ENCODE measurements at places on chromosomes 6 and 20. TPM values are rescaled to one million over a fixed set of nuclear protein-coding genes. Genes with fewer than 3 reads are reported as not detected.
A peak's percentile ranks its signal among the peaks of the same experiment; 100 is the strongest.

The COX4I2 gene
- not detected for total RNA-seq

DNA sequence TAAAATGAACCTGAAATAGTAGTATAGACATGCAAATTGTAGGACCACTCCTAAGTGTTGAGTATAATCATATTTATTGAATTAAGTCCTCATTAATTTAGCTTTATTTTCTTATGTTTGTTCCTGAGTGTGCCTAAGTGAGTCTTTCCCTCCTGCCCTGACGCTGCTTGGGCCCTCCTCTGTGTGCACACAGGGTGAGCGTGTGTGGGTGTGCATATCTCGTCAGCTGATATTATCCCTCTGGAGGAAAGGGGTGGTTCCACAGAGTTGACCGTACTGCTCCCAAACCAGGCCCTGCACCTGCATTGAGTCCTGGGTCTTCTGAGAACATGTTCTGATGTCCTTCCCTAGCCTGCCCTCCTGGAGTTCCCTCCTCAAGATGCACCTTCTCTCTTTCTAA, 28.0 kb downstream of the TULP4 start:
- no peak for DNase-seq

DNA sequence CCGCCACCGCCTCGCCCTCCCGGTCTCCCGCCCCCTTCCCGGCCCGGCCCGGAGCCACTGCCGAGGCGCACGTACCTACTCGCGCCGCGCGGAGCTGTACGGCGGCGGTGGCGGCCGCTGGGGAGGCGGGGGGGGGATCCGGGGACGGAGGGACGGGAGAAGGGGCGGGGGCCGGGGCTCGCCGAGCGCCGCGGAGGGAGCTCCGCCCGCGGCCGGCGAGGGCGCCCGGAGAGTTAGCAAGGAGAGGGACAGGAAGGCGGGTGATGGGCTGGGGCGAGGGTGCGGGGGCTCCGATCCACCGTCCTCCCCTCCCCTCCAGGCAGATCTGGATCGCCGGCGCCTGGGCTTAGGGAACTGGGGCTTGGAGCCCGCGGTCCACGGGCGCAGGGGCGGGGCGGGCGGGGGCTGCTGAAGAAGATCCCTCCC, 548 bp upstream of the TMEM74B start:
- DNase-seq: no peak

DNA sequence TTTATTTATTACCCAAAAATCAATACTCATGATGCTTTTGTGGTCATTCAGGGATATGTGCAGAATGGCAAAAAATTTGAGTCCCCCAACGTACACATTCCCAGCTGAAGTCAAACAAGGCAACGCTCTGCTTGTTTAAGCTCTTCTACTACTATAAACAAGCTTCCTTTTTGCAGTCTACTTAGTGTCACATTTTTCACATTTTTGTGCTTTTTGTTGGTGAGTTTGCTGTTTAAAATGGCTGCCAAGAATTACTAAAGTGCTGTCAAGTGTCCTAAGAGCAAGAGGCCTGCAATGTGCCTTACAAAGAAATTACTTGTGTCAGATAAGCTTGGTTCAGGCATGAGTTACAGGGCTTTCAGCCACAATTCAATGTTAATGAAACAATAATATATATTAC, 2.1 kb downstream of the WFDC8 start:
- no peak for DNase-seq

DNA sequence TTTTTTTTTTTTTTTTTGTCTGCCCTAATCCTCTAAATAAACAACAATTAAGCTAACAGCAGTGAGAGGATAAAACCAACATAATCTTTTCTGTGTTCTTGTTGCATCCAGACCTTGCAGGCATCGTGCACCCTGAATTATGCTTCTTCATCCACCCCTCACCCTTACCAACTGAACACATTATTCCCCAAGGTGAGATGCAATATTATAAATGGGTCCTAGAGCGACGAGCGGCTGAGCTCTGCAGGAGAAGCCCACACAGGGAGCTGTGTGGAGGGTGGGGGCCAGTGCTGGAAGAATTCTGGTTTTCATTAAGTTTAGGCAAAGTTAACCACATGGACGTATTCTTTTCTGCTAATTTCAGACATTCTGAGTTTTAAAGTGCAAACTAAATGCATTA, 32.2 kb upstream of the NXT1 start:
- DNase-seq: no peak

The TSPO2 gene
- total RNA-seq: not detected

The FHL5 gene
- total RNA-seq: not detected

The LY6G6D gene
- total RNA-seq: not detected

DNA sequence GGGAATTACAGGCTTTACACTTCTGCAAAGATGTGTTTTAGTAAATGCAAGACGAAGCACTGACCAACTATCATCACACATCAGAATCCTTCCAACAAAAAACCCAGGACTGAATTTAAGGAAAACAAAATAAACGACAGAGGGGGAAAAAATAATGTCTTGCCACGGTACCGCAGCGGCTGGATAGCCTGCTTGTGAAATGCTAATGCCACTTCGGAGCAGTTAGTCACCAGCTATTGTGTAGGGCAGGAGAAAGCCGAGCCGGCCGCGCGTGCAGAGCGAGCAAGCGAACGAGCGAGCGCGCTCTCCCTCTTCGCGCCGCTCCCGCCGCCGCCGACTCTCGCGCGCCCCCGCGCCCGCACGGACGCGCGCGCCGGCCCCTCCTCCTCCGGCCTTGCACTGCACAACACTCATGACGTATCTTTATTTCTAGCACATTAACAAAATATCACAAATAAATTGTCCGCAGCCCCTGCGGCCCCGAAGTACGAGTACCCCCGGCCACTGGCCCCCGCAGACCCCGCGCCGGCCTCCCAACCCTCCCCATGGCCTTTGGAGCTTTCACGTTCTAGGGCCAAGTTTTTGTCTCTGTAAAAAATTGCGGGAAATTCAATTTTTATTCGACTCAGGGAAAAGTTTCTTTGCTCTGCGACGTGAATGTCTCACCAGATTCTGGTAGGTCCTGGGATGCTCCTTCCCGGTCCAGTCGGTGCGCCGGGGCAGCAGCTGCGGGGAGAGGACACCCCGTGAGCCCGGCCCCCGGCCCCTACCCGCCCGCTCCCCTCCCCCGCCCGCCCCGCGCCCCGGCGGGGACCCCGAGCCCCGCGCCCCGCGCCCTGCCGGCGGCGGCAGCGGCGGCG, 1.0 kb downstream of the PHIP start:
- peak; percentile 93 for DNase-seq

The MOG gene
- not detected for total RNA-seq

DNA sequence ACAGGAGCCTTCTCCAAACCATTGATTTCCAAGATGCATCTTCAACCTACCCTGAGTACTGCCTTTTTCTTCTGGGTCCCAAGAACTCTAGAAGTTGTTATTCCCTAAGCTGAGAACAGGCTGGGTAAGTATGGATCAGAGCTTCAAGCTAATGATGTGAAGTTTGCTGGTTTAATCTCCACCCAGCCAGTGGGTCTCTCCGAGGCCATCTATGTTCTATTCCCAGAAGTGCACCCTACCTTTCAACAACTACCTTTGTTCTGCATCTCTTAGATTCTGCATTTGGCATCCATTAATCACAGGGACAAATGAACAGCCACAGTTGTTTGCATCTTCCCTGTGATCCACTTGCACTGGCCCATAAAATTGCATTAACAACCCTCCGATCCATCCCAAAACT, 246.2 kb downstream of the HIVEP2 start:
- no peak for DNase-seq

DNA sequence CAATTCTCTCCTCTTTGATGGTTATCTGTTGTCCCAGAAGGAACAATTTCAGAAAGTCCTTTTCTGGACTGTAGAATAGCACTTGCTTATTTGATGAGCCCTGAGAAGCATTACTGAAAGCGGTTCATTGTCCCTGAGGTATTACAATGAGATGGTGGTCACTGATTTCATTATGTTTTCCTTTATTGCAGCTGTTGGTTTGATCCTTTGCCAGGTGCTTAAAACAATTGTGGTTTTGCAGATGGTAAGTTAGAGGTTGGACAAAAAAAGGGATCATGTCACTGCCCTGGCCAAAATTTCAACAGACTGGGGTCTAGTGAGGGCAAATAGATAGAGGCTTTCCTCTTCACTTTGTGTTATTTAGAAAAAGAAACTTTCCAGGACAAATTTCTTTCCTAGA, 61.9 kb downstream of the ESR1 start:
- peak; percentile 5 for DNase-seq

GRCh38 chr6:141103246-141103645, 1029.5 kb upstream of the GJE1 start:
- DNase-seq: peak; percentile 66

The HDGFL1 gene
- total RNA-seq: not detected

GRCh38 chr6:37314487-37315156, 39.2 kb upstream of the RNF8 start:
- peak; percentile 28 for DNase-seq

DNA sequence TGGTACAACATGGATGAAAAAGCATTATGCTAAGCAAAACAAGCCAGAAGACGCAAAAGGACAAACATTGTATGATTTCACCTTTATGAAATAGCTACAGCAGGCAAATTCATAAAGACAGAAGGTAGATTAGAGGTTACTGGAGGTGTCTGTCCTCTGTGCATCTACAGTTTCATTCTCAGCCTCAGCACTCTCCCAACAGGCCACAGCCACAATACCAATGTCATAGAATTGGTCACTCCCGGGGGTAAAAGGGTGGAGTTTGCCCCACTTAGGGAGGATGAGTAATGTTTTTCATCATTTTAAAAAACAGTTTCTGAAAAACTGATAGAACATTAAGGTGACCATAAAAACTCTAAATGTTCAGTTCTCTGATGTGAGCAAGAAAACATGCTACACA, 17.2 kb upstream of the TMX4 start:
- no peak for DNase-seq

DNA sequence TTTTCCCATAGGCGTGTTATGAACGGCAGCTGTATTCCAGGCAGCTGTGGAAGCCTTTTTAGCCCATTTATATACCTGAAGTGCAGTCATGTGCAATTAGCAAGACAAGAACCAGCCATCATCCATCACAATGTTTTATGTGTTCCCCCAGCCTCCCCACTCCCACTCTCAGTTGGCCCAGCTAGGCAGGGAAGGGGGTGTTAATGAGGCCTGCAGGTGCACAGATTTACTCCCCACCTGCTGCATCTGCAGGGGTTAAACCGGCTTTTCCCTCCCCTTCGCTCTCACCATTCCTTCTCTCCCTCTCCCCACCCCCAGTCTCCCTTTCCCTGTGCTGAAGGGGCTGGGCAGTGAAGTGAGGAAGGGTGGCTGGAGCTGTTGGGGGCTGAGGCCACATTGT, 149.8 kb upstream of the AKAP12 start:
- no peak for DNase-seq

GRCh38 chr20:8394308-8394945, 262.4 kb downstream of the PLCB1 start:
- DNase-seq: peak; percentile 9

GRCh38 chr6:117399924-117400323, 25.8 kb downstream of the ROS1 start:
- no peak for DNase-seq

The DOK5 gene
- total RNA-seq: not detected

DNA sequence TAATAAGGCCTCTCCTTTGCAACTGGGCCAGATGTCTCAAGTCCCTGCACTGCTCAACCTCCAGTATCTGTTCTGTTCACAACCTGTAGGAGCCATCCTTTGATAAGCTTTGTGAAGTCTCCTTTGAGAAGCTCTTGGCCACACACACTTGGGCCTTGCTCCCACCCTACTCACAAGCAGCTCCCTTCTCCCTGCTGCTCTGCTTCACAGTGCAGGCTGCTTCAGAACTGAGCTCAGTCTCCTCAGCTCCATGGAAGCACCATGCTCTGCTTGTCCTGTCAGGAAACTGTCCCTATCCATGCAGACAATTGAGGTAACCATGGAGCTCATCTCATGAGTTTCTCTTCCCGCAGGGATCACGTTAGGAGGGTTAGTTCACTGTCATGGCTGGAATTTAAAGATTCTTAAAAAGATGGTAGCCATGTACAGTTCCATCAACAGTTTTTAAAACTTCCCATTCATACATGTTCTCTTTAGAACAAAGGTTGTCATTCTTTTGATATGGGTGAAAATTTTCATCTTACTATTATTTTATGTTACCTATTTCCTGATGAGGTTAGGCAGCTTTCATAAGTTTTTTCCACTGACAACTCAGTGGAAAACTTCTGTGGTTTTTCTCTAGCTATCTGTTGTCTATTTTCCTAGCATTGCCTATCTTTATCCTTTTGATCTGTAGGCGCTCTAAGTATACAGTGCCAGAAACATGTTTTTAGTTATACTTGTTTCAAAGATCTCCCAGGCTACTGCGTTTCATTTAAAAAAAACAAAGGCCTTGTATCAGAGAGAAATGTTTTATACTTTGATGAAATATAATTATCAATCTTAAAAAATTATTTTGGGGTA, 62.6 kb downstream of the AK9 start:
- no peak for DNase-seq

The PTK6 gene
- total RNA-seq: 0.48 TPM

The NCOA5 gene
- 15.1 TPM for total RNA-seq

- DNase-seq: no peak
These were observed 4.9 kb downstream of the TBXT start for GRCh38 chr6:166162599-166163342.

DNA sequence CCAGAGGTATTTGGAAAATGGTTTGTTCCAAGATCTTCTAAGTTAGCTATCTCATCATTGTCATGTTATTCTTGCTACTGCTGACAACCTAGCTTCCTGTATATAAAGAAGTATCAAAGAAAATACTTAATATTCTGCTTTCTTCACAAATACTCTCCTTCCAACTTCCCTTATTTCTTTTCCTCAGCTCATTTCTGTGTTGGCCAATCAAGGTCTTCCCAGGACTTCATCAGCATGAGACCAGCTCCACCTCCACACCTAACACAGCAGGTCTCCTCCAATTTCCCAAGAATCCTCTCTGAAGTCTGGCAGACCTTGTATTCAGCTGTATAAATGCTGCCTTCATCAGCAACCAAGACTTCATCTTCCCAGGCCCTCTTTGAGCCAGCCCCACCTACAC, 538.6 kb upstream of the JARID2 start:
- DNase-seq: no peak

DNA sequence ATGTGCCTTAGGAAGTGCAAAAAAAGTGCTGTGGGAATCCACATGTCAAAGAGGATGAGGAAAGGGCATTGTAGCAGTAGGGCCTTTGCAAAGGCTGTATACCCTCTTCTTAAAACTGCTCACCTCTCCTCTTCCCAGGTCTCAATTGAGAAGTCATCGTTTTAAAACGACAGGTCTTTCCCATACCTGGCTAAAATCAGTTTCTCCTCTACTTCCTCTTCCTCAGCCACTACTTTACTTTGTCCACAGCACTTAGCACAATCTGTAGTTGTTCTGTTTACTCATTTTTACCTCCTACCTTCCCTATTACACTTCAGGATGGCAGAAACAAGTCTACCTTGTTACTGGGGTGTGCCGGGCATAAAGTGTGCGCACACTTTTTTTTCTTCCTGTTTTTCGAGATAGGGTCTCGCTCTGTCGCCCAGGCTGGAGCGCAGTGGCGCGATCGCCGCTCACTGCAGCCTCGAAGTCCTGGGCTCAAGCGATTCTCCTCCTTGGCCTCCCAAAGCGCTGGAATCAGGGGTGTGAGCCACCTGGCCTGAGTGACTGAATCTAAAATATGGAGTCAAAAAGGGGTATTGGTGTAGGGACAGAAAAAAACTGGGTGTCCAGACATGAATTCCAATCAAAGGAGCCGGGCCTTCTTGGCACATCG, 9.8 kb upstream of the ELOVL5 start:
- DNase-seq: no peak
